ENCODE measurements at places on chromosomes 5 and 9.

DNA sequence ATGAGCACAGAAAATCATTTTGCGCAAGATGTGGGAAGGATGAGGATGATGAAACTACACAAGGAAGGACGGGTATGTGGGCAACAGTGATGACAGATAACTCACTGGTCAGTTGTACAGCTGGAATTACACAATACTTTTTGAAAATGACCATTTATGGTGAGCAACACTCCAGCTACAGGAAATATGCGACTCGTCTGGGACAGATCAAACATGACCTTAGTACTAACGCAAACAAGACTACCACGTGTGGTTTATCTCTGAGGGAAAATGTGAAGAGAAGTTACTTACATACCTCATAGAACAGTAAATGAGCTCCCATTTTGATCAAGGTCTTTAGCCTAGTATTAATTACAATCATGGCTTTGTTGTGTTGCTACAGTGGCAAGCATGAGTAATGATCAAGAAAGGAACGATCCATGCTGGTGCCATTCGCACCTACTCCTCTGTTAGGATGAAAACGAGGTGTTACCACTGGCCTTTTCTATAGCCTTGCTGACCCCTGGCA is 456.9 kb downstream of the BNC2 start:
- no peak for DNase-seq

- DNase-seq: no peak
These were observed 18.4 kb upstream of the ALDOB start for GRCh38 chr9:101453776-101454570.

DNA sequence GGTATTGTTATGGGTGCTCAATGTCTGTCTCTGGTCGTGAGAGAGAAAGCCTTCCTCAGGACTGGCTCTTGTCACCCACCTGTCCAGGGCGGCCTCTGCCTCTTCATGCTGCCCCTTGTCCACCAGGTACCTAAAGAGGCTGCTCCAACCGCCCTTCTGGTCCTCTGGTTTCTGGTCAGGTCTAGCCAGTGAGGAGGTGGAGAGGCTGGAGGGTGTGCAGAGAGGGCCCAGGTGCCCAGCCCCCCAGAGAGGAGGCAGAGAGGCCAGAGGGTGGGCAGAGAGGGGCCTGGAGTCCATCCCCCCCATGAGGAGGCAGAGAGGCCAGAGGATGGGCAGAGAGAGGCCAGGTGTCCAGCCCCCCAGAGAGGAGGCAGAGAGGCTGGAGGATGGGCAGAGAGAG is 329.8 kb upstream of the IRX4 start:
- no peak for DNase-seq

GRCh38 chr5:134524826-134525682 is at the start of gene JADE2:
JADE2 (plus strand) TSS chr5:134525670; CDS start chr5:134535858, 10,188 bp downstream.
- peak; percentile 70 for DNase-seq

- DNase-seq: no peak
These were observed 12.8 kb downstream of the OR1J1 start for GRCh38 chr9:122464633-122465567.

- DNase-seq: no peak
These were observed 90.1 kb upstream of the FAM169A start for GRCh38 chr5:74956278-74956677.

GRCh38 chr9:76534026-76534425 is 75.0 kb downstream of the GCNT1 start:
- no peak for DNase-seq

DNA sequence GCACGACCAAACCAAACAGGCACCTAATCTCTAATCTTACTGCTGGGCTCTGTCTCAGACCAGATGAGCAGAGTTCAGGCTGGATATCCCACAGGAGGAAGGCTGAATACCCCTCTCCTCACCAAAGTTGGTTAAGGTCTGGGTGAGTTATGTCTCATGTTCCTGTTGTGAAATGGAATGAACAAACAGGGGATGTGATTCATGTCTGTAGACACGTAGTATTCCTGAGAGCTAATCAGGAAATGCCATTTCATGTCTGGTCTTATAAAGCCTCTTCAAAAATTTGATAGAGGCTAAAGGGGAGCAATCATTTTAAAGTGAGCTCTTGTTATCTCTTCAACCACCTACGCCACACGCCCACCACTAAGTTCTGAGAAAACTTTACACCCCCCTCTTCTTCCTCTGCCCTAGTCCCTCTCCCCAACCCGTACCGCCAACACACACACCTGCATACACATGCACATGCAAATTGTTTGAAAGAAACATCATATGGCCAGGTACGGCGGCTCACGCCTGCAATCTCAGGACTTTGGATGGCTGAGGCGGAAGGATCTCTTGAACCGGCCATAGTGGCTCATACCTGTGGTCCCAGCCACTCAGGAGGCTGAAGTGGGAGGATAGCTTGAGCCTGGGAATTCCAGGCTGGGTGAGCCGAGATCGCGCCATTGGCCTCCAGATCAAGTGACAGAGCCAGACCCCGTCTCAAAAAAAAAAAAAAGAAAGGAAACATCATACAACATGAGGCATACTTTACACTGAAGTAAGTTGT is 69.8 kb upstream of the RAI14 start:
- DNase-seq: no peak

- no peak for DNase-seq
These were observed 41.7 kb downstream of the RETREG1 start for GRCh38 chr5:16574789-16575721.

DNA sequence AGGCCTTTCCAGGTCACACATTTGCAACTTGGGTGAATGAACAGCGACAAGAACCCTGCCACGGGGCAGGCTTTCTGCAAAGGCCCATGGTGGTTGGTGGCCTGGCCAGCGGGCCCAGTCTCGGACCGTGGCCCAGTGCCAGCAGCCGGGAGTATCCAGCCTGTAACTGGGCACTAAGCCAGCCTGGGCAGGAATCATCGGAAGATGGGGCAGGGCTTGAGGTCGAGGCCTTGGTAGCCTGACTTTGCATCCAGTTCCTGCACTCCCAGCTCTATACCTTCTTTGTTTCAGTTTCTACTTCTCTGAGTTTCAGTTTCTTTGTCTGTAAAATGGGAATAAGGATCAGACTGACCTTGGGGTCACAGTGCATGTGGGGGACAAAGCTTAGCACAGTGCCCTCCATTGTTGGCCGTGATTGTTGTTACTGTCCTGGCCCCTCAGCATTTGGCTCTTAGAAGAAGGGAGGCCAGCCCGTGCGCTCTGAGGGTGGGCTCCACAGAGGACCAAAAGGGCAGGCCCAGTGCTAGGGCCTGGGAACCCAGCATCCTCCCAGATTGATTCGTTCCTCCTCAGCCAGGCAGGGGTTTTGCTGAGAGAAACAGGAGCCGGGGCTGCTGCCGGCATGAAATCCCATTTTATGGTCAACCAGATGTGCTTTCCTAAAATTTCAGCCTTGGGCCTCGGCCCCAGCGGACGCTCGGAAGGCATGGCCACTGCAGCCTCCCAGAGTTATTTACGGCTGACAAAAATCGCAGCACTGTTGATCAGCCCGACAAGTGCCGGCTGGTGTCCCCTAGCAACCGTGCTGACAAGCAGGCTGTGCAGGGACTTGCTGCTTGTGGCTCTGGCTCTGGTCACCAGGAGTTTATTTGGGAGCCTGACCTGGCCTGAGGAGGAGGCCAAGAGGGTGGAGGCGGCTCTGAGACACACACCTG is 43.6 kb downstream of the JADE2 start:
- no peak for DNase-seq

DNA sequence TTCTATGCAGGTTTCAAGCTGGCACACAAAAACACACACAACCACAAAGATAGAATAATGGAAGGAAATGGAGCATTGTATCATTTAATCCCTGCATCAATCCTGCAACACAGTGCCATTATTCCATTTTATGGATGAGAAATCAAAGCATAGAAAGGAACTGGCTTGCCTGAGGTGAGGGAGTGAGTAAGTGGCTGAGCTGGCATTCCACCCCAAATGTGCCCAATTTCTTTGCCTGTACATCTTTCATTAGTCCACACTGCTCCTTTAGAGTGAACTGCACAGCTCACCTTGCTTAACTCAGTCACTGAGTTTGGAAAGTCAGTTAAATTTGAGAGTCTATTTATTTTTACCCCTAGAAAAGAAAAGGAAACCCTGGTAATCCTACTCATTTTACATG is 28.9 kb downstream of the ZNF366 start:
- no peak for DNase-seq

DNA sequence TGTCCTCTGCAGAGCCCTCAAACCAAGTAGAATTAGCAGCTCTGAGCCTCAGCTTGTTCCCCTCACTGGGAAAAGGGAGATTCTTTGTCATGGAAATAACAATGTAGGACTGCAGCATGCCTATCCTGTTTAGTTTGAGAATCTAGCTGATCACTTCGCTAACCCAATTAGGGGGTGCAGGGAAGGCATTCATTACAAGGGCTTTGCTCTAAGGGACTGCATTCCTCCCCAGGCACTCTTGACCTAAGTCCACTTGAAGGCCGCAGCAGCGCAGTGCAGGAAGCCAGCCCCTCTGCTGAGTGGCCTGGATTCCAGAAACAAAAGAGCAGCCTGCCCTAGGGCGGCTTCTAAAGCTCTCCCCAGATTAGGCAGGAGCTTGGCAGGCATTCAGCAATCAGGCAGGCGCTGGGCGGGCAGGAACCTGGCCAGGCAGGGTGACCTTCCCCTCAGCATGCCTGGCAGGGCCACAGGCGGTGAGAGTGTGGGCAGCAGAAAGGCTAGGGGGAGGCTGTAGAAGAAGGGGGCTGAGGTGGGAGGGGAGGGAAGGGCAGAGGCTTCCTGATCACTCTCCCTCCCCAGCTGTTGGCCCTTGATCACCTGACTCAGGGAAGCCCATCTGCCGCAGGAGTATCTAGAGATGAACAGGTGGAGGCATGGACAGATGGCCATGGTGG is 24.8 kb downstream of the CCNJL start:
- no peak for DNase-seq

DNA sequence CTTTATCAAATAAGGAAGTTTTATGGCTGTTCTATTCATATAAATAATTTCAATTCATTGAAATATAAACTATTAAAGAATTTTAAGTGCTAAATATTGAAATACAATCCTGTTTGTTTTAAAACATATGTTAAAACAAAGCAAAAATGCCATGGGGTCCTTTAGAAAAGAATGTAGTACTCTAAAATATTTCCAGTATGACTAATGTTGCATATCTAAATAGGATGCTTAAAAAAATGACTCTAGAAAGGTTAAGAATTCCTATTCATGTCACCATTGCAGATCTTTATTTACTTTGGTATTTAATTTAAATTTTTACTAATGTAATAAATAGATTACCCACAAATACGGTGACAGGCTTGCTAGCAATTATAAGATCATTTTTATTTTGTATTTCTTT is 132.3 kb downstream of the ZNF608 start:
- no peak for DNase-seq

DNA sequence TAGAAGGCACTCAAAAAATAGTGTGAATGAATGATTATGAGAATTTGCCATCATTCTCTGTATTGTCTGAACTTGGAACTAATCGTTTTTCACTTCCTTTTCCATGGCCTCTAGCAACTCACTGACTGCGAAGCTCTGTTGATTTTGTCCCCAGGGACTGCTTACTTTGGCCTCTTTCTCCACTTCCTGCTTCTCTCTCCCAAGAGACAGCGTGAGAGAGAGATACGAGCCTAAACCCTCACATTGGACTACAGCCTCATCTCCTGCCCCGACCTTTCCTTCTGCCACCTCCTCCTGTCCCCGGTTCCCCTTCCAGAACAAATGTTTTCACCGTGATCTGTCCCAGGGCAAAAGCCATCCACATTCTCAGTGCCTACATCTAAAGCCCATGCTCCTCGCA is 300.8 kb upstream of the PANK3 start:
- DNase-seq: no peak

GRCh38 chr5:88825584-88826315 is 57.2 kb downstream of the MEF2C start:
- no peak for DNase-seq

GRCh38 chr5:73454379-73455036 is 5.9 kb upstream of the FOXD1 start:
- no peak for DNase-seq

DNA sequence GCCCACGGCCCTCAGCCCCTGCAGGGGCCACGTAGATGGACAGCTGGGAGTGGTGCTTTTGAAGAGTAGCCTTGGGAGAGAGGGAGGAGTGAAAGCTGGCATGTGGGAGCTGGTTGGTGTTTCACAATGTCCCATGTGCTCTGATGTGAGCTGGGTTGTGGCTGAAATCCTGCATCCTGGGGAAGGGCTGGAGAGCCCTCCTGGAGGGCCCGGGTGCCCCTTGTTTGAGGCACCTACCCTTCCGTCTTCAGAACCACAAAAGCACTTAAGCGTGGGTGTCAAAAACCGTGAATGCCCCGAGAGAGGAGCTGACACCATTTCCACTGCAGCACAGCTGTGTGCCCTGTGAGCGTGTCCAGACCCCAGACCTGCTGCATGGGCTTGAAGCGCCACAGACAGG is 199.1 kb upstream of the ZNF618 start:
- no peak for DNase-seq

DNA sequence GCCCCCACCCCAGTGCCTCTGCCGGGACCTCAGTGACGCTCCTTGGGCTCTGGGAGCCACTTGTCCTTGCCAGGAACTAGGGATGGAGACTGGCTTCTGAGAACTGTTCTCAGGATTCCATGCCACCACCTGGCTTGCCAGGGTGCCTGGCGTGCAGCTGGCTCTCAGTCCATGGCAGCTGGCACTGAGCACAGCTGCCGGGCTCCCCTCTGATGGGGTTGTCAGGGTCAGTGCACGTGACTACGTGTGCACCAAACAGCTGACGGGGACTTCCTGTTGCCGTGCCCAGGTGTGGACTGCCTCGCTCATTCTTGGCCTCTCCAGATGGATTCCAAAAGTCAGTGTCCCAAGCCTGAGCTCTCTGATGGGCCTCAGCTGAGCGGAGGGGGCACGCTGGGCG is 9.4 kb downstream of the KCNT1 start:
- no peak for DNase-seq

- no peak for DNase-seq
These were observed 67.0 kb downstream of the CAST start for GRCh38 chr5:96729156-96729555.

DNA sequence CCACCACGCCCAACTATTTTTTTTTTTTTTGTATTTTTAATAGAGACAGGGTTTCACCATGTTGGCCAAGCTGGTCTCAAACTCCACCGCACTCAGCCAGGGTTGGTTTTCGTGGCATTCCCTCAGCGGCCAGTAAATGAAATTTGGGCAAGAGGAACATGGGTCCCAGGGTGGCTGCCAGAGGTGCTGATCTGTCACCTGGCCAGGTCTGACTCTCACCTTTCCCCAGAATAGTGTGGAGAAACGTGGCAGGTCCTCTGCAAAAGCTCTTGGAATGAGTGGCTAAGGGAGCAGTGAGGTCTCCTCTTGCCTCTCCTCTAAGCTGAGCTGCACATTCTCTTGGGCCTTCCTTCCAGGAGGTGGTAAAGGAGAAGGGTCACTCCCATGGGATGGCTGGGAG is 170.1 kb downstream of the IRX2 start:
- no peak for DNase-seq

DNA sequence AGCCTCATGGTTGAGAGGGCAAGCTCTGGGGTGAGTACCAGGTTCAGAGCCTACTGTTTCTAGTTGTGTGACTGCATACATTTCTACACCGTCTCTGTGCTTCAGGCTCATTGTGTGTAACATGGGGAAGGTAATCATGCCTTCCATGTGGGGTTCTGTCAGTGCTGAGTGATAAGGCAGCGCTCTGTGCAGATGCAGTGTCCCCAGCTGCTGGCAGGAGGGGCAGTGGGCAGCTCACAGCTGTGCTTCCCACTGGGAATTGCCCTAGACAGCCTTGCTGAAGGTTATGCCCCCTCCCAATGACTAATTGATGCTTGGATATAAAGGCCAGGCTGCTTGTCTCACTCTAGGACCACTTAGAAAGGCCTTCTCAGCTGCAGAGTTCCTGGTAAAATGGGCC is 121.8 kb upstream of the SAP30L start:
- DNase-seq: no peak

GRCh38 chr9:133576875-133577736 is 32.1 kb downstream of the FAM163B start:
- no peak for DNase-seq

Measured in mesothelial cell of epicardium (in vitro differentiated cells).